ENCODE measurements at places on chromosomes 7 and 10.
A peak's percentile ranks its signal among the peaks of the same experiment; 100 is the strongest.

GRCh38 chr7:101843293-101844271 is 26.2 kb downstream of the CUX1 start:
- no peak for DNase-seq

DNA sequence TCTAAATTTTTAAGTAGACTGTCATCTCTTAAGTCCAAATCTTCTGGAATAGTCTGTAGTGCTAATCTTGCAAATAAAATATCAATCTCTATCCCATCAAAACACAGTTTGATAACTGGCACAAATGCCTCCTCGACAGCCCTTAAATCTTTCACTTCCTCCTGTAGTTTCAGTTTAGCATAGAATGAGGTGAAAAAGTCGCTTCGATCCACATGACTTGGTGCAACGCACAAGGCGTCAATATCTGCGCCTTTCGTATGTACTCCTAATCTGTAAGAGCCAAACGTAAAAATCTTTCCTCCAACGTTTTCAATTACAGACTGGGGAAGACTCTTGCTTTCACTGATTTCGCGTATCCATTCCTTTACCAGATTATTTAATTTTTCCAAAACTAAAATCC is 603 bp downstream of the PAPOLB start:
- DNase-seq, result no peak

DNA sequence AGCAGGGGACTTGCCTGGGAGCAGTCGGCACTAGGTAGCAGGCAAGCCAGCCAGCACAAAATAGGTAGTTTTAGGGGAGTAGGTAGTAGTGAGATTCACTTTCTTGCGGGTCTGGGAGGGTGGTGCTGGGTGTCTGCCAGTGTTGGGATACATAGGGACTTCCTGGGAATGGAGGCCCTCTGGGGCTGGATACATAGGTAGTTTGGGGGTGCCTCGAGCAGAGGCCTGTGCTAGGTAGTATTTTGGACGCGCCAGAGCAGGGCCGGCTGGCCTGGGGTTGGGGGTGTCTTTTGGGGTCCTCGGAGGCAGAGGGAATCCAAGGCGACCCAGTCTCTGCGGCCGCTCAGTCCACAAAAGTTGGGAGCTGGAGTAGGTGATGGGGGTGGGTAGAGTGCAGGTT is 2.0 kb upstream of the HOXA3 start:
- DNase-seq, result no peak

- peak; percentile 54 for DNase-seq
Observed at GRCh38 chr10:45464958-45465567, 91.0 kb downstream of the ALOX5 start.

GRCh38 chr10:36224431-36224985 is 582.4 kb upstream of the FZD8 start:
- DNase-seq, result no peak

- no peak for DNase-seq
Observed at GRCh38 chr10:28492116-28492920, 40.6 kb upstream of the WAC start.

DNA sequence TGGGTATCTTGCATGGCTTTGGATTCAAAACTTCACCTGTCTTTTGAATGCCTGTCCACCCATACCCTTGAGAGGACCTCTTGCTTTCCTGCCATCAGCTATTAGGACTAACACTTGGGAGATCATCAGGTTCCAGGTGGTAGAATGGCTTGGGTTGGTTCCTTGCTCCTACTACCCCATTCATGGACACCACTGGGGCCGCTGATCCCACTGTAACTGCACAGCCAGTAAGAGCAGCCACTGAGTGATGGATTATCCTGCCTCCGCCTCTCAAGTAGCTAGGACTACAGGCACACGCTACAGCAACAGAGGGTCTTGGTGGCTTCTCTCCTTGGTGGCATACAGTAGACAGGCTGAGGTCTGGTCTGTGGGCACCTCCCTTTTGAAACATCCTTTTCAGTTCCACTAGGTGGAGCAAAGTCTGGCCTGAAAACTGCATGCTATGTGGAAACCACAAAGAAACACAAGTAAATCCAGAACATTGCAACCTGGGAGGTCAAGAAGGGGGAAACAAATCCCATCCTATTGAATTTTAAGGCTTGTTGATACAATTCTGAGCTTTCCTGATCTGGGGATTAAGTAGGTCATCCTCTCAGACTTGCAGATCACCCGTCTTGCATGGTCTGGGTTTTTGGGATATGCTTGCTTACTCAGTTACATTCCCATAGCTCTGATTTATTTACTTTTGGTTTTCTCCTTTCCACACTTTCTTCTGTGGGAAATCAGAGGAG is 9.4 kb downstream of the WBP1L start:
- no peak for DNase-seq

GRCh38 chr10:101529725-101530553 is 58.1 kb downstream of the POLL start:
- DNase-seq, result no peak

DNA sequence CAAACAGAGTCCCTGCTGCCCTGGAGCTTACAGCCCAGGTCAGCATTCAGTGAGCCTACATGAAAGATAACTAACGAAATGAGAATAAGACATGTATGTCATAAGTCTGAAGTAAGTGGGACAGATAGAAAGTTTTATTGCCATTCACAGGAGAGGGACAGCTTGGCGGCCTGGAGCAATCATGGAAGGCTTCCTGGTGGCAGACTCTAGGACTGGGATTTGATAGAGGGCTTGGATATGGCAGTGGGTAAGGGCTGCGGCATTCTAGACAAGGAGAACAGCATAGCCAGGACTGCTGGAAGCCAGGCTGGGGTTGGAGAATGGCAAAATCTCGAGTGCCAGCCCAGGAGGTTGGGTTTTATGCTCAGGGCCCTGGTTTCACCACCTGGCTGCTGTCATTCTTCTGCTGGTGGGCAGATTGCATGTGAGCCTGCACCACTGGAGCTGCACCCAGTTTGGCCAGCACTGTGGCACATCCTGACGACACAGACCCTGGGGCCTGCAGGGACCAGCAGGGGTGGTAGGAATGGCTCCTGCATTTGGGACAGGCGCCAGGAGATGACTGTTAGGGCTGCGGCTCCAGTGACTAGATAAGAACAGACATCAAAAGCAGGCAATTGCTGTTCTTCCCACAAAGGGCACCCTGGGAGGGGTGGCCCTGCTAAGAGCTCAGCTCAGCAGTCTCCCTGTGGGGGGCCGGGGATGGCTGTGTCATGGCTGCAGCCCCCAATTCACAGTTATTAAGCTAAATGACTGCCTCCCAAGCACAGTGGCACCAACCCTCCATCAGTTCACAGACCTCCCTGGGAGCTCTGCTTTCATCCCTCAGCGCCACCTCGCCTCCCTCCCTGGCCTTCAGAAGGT is 161.1 kb downstream of the RPS24 start:
- DNase-seq, result no peak

DNA sequence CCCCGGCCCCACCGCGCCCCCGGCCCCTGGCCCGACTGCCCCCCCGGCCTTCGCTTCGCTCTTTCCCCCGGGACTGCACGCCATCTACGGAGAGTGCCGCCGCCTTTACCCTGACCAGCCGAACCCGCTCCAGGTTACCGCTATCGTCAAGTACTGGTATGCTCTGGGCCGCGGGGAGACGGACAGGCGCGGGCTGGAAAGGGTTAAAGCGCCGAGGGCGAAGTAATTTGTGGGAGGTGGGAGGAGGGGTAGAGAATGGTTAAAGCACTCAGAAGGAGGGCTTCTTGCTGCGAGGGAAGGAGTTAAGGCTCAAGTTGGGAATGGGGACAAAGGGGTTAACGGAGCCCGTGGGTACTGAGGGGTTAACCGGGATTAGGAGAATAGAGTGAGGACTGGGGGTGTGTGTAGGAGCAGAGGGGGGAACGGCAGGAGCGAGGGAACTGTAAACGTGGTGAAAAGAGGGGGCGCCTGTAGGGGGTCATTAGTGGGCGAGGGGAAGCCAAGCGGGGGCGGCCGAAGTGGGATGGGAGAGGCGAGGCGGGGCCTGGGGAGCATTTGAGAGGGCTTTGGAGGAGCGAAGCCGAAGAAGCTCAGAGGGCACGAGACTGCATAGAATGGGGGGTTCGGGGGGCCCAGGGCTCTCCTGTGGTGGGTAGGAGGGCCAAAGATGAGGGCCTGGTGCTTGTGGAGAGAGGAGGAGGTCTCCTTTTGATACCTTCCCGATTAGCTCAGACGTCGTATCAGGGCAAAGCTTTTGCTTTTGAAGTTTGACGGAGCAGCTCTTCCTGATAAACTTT is 605 bp downstream of the SUFU start:
- DNase-seq, result no peak

DNA sequence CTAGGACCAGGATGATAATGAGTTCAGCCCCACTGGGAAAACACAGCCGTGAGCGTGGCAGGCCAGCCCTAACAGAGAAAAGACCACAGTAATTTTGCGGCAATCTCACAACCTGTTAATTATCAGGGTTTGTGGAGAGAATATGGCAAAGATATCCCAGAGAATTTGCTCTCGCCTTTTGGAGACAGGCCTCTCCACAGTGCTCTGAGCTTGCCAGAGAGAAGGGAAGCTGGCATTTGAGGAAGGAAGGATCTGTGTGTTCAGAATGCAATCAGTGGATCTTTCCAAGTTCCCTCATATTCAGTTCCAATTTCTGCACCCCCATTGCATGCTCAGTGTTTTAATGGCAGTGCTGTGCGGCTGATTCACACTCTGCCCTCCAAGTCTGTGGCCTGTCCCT is 60.2 kb downstream of the PLPP4 start:
- no peak for DNase-seq

- no peak for DNase-seq
Observed at GRCh38 chr7:13980474-13980873, 9.0 kb downstream of the ETV1 start.

- no peak for DNase-seq
Observed at GRCh38 chr7:159130199-159130775, 14.4 kb downstream of the VIPR2 start.

GRCh38 chr10:79562135-79562756 is 2.0 kb upstream of the SFTPA2 start:
- DNase-seq, result peak; percentile 15

- no peak for DNase-seq
Observed at GRCh38 chr10:72697716-72698115, 5.8 kb downstream of the MCU start.

DNA sequence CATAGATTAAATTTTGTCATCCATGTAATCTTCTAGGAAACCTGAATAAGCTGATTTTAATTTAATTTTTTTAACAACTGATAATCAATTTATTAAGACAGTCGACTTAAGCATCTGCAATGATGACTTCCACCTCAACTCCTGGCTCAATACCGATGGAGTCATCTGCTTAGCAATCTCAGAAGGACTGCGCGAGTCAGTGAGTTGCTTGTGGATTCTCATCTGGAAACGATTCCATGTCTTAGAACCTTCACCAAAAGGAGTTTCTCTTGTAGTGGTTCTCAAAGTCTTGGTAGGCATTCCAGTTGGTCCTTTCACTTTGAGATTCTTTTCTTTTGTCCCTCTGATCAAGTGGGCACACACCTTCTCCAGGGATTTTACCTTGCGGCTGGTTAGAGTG is 85.5 kb downstream of the XRCC2 start:
- no peak for DNase-seq

DNA sequence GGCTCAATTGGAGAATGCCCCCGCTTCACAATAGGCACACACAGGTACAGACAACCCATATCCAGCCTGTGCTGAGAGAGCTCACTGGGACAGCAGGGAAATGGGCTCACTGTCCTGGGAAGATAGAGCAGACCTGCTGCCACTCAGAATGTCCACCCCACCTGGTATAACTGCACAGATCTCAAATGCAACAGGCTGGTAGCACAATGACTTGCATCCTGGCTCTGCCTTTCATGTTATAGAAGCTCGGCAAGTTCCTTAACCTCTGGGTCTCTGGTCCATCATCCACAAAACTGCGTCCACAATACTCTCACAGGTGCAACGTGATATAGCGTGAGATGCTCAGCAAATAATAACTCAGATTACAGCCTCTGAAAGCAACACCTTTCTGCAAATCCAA is 295.4 kb downstream of the GRID1 start:
- DNase-seq, result no peak

DNA sequence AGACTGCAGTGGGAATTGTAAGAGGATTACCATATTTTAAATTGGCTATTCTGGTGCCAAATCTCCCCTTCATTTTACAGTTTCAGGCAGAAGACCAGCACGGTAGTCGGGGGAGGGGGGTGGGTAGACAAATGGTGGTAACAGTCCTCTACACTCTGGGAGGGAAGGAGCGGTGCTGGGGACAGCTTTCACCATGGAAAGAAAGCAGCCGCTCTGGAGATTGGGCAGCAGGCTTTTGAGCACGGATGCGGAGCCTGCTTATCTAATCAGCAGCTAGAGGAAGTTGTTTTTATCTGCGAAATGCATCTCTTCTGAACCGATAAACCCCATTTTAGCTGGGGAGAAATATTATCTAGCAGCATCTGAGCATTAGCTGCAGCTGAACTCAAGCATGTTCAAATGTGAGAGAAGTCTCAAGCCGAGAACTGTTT is 28.7 kb downstream of the IKZF1 start:
- no peak for DNase-seq

- no peak for DNase-seq
Observed at GRCh38 chr7:6430271-6430940, 17.3 kb downstream of the DAGLB start.

GRCh38 chr10:52525761-52526160 is 211.7 kb downstream of the DKK1 start:
- no peak for DNase-seq

GRCh38 chr10:74750848-74751274 is 75.5 kb upstream of the KAT6B start:
- no peak for DNase-seq

DNA sequence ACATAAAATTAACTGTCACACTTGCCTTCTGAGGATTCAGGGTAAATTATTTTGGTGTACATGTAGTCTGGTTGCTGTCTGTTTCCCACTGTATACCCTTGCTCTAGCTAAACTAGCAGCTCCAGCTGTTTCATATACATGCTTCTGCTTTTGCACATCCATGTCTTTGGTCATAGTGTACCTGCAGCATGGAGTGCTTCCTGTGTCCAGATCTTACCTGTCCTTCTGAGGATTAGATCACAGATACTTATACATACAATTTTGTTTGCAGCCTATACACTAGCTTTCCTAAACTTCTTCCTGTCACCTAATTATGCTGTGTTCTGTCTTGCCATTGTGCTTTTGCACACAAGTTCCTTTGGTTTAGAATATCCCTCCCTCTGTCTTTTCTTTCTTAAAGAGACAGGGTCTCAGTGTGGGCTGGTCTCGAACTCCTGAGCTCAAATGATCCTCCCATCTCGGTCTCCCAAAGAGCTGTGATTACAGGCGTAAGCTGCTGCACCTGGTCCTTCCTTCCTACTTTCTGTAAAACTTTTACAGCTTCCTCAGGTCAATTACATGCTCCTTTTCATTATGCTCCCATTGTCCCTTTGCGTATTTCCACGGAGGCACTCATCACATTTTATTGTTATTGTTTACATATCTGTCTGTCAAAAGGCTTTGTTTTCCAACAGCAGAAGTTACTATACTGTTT is 33.8 kb downstream of the TPST1 start:
- no peak for DNase-seq

DNA sequence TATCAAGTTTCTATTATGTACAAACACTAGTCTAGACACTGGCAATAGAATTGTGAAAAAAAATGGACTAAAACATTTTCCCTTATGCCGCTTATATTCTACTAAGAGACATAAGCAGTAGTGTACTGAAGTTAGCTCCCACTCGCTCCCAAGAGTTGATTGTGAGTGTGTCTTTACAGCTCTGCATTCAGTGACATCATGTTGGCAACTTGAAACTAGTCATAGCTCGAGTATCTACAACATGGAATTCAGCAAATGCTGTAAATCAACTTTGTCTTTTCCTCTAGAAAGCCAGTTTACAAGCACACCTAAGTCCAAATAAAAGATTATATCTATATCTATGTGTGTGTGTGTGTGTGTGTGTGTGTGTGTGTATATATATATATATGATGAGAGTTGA is 58.8 kb upstream of the MAGI2 start:
- no peak for DNase-seq
